ENCODE measurements at places on chromosomes 1 and 21.

GRCh38 chr1:42170779-42171621, 6.5 kb upstream of the GUCA2A start:
- no peak for DNase-seq

DNA sequence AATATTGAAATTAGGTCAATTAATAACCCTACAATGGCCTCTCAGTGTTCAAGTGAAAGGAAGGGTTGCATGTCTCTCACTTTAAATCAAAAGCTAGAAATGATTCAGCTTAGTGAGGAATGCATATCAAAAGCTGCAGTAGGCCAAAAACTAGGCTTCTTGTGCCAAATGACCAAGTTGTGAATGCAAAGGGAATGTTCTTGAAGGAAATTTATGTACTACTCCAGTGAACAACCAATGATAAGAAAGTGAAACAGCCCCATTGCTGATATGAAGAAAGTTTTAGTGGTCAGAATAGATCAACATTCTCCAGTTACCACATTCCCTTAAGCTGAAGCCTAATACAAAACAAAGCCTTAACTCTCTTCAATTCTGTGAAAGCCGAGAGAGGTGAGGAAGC, 10.0 kb downstream of the MAEL start:
- DNase-seq: no peak

GRCh38 chr1:207748737-207749528, 2.9 kb upstream of the CD46 start:
- no peak for DNase-seq

DNA sequence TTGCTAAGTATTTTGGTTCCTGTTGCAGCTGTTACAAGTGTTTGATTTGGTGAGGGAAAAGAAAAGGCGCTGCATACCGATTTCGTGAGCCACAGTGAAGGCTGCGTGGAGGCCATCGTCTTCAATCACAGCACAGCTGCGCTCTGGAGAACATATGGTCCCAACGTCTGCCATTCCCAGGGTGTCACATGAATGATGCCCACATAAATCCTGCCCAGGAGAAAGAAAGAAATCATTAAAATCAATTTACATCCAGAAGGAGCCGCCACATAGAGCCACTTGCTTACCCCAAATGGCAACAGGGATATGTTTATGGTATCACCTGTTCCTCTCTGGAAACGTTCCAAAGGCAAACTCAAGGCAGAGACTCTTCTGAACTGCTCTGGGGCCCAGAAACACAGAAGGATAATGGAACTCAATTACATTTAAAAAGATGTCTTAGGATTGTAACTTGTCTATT, 12.2 kb downstream of the ADAMTS5 start:
- DNase-seq: no peak

GRCh38 chr1:6783936-6784559, 1.2 kb upstream of the CAMTA1 start:
- DNase-seq: no peak

DNA sequence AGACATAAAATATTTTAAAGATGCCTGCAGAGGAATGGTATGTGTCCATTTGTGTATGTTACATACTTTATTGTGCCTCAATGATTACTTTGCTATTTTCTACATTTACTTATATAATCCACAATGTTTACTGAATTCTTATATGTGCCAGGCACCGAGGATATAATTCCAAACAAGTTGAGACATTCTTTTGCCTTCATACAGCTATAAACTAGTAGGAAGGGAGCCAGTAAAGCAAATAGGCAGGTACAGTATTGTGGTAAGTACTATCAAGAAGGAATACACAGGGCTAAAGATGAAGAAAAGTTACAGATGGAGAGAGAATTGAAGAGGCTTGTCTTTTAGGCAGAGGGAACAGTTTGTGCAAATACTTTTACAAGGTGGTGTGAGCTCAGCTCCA, 131.6 kb downstream of the DISP1 start:
- DNase-seq: no peak

GRCh38 chr1:109509176-109510134, at the start of gene AMIGO1:
TSS of gene AMIGO1 (minus strand) at chr1:109509727. CDS start at chr1:109508912, 815 bp downstream.
- DNase-seq: peak; percentile 56

DNA sequence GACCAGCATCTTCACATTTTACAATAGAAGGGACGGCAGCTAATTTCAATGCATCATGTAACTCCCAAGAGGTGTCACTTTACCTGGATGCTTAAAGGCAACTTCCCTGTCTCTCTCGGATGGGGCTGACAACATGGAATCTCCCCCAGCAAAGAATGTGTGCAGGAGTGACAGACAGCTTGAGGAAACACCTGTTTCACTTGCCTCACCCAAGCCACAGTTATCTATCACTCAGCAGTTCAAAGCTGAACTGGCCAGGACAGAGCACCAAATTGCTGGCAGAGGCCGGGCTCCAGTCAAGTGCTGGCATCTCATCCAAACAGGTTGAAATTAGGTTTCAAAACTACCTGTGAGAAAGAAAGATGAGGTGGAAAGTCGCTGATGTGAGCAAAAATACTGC, 538.0 kb upstream of the PLXNA2 start:
- DNase-seq: no peak

GRCh38 chr1:200646515-200646914, 23.2 kb downstream of the DDX59 start:
- no peak for DNase-seq

DNA sequence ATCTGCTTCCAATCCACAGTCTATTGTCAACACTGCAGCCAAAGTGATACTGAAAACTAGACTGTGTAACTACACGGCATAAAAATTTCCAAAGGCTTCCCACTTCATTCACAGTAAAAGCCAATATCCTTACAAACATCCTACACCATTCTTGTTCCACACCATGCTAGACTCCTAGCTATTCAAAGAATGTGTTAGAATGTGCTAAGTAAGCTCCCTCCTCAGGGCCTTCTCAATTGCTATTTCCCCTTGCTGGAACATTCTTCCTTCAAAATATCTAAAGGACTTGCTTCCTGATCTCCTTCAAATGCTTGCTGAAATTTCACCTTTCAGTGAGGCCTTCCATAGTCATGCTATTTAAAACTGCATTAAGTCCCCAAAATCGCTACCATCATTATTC, 228.1 kb downstream of the AKT3 start:
- no peak for DNase-seq

DNA sequence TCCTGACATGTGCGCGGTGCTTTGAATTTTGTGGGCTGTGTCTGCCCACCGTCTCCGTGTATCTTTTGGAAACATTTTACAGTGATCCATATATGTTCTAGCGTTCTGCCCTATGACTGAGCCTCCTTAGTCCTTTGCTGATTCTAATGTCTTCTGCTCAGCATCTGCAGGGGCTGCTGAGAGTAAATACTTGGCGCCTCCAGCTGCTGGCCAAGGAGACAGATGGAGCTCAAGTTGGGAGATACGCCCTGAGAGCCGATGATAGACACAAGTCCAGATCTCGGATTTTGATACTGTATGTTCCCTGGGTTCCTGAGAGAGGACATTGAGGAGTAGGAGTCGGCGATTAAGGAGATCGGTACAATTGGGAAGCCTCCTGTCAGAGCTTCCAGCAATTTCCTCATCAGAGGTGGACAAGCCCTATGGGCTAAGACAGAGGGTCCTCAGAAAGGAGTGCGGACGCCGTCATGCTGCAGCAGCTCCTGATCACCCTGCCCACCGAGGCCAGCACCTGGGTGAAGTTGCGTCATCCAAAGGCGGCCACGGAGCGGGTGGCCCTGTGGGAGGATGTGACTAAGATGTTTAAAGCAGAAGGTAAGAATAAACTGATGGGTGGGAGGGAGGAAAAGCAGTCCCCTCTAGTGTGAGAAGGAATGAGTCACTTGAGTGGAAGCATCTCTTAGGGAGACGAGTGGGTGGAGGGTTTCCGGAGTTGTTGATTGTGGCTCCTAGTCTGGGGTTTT, 390 bp downstream of the ZFP69B start:
- DNase-seq: peak; percentile 87

DNA sequence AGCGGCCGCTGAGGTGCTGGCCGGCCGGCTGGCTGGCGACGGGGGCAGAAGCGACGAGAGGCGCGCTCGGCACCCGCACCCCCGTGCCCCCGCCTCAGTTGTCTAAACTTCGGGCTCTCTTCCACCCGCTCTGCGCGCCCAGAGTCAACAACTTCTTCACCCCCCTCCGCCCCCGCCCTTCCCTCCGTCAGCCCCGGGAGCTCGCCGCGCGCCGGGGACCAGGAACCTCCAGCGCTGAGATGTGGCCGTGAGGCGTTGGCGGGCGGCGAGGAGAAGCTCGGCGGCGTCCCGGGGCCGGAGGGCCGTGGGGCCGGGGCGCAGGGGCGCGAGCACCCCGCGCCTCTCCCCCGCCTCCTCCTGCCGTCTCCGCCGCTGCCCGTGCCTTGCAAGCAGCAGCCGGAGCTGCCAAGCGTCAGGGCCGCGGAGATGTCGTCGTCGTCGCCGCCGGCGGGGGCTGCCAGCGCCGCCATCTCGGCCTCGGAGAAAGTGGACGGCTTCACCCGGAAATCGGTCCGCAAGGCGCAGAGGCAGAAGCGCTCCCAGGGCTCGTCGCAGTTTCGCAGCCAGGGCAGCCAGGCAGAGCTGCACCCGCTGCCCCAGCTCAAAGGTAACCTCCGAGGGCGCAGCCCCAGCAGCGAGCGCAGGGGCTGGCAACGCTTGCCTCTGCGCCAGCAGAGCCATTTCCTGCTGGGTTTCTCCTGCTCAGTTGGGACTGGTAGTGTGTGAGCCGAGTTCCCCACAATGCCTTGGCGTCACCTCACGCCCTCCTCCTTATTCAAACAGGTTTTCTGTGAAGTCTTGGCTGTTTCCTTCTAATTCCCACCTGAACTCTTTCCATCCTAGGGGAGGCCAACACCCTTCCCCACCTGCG, 710 bp downstream of the PPP2R5A start:
- DNase-seq: peak; percentile 68

- no peak for DNase-seq
Observed at GRCh38 chr21:34158866-34159835, 85.8 kb downstream of the MRPS6 start.

DNA sequence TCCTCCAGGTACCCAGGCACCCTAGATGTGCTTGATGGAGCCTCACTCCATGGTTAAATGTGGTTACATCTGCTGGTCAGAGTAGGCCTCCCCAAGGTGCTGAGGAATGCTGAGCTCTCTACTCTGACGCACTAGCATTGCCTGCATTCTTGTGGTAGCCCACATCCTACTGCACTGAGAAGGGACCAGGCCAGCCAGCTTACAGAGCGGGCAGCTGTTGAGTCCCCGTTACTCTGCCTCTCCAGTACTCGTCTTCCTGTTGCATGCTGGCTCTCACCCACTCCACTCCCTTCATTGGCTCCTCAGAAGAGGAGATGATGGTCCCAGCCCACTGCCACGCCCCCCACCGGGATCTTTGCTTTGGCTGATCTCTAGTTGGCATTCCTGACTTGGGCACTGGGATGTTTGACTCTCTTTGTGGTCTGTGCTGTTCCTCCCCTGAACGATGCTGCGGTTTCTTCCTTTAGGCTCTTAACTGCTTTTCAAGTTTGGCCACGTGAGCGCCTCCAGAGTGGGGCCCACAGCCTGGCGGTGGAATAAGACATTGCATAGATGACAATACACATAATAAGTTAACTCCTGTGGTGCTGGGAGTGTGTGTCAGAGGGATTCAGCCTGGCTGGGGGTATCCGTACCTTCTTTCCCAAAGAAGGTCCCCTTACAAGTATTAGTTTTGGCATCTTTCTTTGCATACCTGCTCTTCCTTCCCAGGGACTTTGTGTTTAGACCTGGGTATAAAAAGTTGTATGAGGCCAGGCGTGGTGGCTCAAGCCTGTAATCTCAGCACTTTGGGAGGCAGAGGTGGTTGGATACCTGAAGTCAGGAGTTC, 18.6 kb downstream of the AZIN2 start:
- peak; percentile 85 for DNase-seq

GRCh38 chr1:225899044-225899925, 10.3 kb upstream of the LEFTY1 start:
- no peak for DNase-seq

GRCh38 chr1:167158111-167158812, 62.4 kb upstream of the POU2F1 start:
- DNase-seq: no peak

DNA sequence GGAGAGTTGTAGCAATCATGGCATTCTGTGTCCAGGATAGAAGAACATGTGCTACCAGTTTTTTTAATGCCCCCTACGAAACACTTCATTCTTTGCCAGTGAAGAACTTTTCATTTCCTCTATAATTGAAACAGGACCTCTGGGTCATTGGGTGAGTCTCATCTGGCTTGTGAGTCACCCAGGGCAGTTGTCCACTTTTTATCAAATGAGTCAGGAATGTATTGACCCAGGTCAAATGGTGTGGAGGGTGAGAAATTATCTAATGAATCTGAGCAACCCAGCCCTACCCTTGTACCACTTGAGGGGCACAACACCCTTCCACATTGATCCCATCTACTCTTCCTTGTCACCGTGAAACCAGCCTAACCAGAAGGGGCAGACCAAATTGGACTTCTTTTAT, 417.3 kb upstream of the PROX1 start:
- DNase-seq: no peak

DNA sequence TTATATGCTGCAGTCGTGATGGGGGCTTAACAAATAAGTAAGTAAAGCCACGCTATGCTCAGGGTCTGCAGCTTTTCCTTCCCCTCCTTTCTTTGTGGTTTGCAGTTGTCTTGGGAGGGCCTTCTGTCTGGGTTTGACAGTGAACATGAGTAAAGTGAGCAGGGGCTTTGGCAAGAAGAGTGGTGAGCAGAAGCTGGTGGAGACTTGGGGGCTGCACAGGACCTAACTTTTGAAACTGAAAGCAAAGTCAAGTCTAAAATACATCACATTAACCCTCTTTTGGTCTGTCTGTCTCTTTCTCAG, 368.6 kb upstream of the VAMP3 start:
- DNase-seq: no peak

GRCh38 chr21:39651206-39651605, 38.5 kb downstream of the B3GALT5 start:
- DNase-seq: no peak

DNA sequence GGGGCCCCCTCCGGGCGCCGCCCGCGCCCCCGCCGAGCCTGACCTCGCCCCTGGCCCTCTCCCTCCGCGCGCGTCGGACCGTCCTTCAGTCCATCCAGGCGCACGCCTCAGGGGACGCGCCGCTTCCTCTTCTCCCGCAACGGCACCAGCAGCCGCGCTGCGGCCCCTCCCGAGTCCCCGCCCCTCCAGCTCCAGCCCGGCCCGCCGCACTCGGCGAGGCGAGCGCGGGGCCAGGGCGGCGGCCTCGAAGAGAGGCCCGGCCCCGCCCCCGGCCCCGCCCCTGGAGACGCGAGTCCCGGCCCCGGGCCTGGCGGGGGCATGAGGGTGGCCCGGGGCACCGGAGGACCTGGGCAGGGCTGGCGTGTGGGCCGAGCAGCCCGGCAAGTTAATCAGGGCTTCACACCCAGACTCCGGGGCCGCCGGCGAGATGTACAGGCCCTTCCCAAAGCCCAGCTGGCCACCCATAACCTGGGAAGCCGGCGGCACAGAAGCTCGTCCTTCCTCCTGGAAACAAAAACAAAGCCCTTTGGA, at the start of gene IGSF3:
IGSF3 (minus strand) TSS at position 159 of the 531 bp plus-strand sequence. CDS start 1,407 bp downstream, outside the sequence.
- DNase-seq: peak; percentile 55

GRCh38 chr1:218182455-218182854, 102.6 kb upstream of the RRP15 start:
- no peak for DNase-seq

DNA sequence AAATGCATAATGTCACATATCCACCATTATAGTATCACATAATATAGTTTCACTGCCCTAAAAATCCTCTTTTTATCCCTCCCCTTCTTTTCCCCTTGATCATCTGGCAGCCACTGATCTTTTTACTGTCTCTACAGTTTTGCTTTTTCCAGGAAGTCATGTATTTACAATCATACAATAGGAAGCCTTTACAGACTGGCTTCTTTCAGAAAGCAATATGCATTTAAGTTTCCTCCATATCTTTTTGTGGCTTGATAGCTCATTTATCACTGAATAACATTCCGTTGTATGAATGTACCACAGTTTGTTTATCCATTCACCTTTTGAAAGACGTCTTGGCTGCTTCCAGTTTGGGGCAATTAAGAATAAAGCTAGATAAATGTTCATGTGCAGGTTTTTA, 14.3 kb upstream of the WDTC1 start:
- no peak for DNase-seq

Data from T-helper 2 cell treated with Interferon-gamma antibody and Interleukin-4, amounts not matched to agents 5 μg/mL and 100 μg/mL, for 36 hours (primary cell).